HFF-Myc (cell line): ENCODE measurements at places on chromosomes 11 and 22.

- DNase-seq, result no peak
Observed at GRCh38 chr11:102957953-102958352, 2.4 kb upstream of the MMP13 start.

GRCh38 chr11:127859941-127860354, 727.4 kb downstream of the ETS1 start:
- no peak for DNase-seq

DNA sequence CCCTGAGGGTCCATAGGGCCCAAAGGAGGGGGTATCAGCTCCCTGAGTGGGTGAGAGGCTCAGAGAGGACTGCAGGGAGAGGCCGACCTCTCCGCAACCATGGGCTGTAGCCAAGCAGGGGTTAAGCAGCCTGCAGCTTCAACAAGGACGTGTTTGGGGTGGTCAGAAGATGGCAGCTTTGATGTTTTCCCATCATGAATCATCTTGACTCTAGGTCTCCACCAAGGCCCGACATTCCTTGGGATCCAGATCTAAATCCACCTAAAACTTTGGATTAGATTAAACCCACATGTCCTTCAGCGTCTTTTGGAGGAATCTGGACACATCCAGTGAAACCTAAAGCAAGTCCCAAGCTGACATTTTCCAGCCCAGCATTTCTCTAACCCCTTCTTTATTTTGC, 19.8 kb downstream of the FBLN1 start:
- no peak for DNase-seq

GRCh38 chr11:75603791-75604736, 42.0 kb downstream of the SERPINH1 start:
- peak; percentile 61 for DNase-seq

- no peak for DNase-seq
Observed at GRCh38 chr11:119030029-119030328, 698 bp downstream of the SLC37A4 start.

- DNase-seq, result no peak
Observed at GRCh38 chr22:37162221-37163095, 12.7 kb upstream of the IL2RB start.

DNA sequence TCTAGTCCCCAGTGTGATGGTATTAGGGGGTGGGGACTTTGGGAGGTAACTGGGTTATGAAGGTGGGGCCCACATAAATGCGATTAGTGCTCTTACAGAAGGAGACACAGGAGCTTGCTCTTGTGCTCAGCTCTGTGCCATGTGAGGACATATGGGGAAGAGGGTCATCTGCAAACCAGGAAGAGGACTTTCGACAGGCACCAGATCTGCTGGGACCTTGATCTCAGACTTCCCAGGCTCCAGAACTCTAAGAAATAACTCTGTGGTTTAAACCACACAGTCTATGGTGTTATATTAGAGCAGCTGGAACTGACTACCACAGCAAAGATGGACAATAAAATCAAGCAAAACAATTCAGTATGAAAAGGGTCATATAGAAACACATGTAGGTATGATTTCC, 26.7 kb downstream of the NNMT start:
- DNase-seq, result no peak

- no peak for DNase-seq
Observed at GRCh38 chr11:107924306-107924705, 3.9 kb upstream of the RAB39A start.

- DNase-seq, result no peak
Observed at GRCh38 chr22:39635719-39636118, 65.2 kb downstream of the CACNA1I start.
